ENCODE measurements at places on chromosomes 7 and 10.

GRCh38 chr10:132254841-132255240 lies 52.9 kb downstream of the STK32C start:
- no peaks in the 10 kb centered on the region for H3K4me1 ChIP-seq
- DNase-seq = no peak
- H3K27ac ChIP-seq = no peak overlapping the region
- H3K36me3 ChIP-seq = no peaks in the 10 kb centered on the region
- H3K27me3 ChIP-seq = no peaks in the 10 kb centered on the region

DNA sequence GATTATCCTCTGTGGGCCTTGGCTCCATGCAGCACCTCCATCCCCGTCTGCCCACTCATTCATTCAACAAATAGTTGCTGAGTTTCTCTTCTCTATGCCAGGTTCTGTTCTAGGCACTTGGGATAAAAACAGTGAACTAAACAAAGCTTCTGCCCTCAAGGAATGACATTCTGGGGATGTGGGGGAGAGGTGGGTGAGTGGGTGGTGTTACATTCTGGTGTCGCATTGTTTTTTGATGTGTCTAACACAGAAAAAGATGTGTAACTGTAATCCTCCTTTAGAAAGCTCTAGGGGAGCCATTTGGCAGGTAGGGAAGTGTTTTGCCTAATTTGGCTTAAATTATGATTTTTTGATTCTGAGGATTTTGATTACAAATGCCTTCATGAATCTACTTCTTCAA lies 21.4 kb downstream of the AUTS2 start:
- no peak overlapping the region for H3K27ac ChIP-seq
- H3K36me3 ChIP-seq = no peaks in the 10 kb centered on the region
- no peak for DNase-seq
- H3K4me1 ChIP-seq = no peaks in the 10 kb centered on the region
- H3K4me3 ChIP-seq = no peak overlapping the region
- no peaks in the 10 kb centered on the region for H3K27me3 ChIP-seq

DNA sequence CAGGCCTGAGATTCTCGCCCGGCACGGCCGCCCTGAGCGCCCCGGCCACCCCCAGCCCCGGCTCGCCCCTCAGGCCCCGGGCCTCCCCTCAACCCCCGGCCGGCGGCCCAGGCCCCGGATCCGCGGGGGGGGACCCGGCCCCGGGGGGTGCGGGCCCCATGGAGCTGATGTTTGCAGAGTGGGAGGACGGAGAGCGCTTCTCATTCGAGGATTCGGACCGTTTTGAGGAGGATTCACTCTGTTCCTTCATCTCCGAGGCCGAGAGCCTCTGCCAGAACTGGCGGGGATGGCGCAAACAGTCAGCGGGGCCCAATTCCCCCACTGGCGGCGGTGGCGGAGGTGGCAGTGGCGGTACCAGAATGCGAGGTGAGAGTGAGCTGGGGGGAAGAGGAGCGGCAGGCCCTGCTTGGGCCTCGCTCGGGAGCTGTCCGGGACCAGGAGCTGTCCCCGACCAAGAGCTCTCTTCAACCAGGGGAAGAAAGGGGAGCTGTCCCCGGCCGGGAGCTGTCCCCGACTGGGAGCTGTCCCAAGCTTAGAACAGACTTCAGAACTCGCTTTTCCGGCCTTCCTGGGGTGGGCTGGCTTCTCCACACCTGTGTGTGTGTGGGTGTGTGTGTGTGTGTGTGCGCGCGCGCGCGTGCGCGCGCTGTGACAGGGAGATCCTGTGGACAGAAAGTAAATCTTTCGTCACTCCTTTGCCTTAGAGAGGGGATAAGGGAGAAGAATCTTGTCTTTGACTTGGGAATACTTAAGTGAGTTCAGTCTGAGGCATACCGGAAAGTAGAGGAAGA lies 510 bp downstream of the ZSWIM8 start:
- DNase-seq = peak; percentile 41
- no peaks in the 10 kb centered on the region for H3K36me3 ChIP-seq
- H3K4me3 ChIP-seq = peak overlapping the region; percentile 85
- peaks cover 11% of the 10 kb centered on the region for H3K4me1 ChIP-seq

- no peaks in the 10 kb centered on the region for H3K36me3 ChIP-seq
- H3K27ac ChIP-seq = peak overlapping the region; percentile 8
- H3K4me1 ChIP-seq = peaks cover 4% of the 10 kb centered on the region
- no peak overlapping the region for H3K4me3 ChIP-seq
Observed at GRCh38 chr10:75253281-75254220, 17.8 kb upstream of the COMTD1 start.

GRCh38 chr7:102153599-102153946 lies 133.1 kb upstream of the SH2B2 start:
- no peaks in the 10 kb centered on the region for H3K4me1 ChIP-seq
- no peak overlapping the region for H3K4me3 ChIP-seq
- H3K27ac ChIP-seq = no peak overlapping the region

DNA sequence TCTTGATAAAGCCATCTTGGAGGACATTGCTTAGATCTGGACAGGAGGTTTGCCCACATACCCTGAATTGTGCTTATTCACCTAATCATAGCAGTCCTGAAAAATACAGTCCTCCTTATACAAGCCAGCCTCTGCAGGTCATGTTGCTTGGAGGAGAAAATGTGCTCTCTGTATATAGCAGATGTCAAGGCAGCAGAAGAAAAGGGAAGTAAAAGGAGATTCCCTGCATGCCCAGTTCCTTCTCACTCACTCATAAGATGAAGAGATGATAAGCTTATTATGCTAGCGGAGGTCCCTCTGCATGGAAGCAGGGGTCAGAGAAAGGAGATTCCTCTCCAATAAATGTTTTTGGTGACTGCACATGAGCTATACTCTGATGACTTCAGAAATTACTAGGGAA lies 458.8 kb upstream of the ZMIZ1 start:
- no peak for DNase-seq
- H3K27ac ChIP-seq = no peak overlapping the region
- no peak overlapping the region for H3K4me3 ChIP-seq
- H3K27me3 ChIP-seq = no peaks in the 10 kb centered on the region

GRCh38 chr10:62806251-62806650 lies 1.7 kb downstream of the ADO start:
- H3K27me3 ChIP-seq = no peaks in the 10 kb centered on the region
- H3K4me3 ChIP-seq = peak overlapping the region; percentile 94
- H3K27ac ChIP-seq = no peak overlapping the region
- H3K36me3 ChIP-seq = 0 out of 2 replicates have a peak, but pooled peaks cover 4% of the 10 kb centered on the region

DNA sequence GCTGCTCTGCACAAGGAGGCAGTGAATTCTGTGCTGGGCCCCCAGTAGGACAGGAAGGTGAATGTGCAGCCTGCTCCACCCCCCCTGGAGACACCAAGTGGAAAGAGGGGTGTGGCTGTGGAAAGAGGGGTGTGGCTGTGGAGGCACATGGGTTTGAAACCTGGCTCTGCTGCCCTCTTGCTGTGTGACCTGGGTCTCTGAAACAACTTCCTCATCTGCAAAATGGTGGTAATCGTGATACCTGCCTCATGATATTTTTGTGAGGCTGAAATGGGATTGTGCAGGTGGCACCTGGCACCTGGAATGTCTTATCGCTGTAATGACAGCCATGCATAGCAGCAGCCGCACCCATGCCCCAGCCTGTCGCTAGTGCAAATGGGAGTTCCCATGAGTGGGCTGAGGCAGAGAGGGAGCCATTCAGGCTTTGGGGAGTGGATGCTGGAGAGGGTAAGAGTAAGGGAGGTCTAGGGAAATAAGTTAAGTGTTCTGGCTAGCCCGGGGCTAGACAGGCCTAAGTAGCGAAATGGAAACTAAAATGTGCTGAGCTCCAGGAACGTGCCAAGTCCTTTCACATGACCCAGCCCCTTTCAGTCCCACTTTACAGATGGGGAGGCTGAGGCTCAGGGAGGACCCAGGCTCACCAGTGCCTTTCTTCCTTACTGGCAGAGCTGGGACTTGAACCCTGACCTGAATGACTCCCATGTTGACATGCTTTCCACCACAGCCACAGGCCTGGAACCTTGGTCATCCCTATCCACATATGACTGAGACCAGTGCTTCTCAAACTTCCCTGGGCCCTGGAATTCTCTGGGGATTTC lies 35.0 kb downstream of the C10orf105 start:
- peaks cover 27% of the 10 kb centered on the region for H3K27me3 ChIP-seq
- no peak for DNase-seq
- no peak overlapping the region for H3K27ac ChIP-seq
- H3K4me3 ChIP-seq = no peak overlapping the region
- H3K36me3 ChIP-seq = no peaks in the 10 kb centered on the region

DNA sequence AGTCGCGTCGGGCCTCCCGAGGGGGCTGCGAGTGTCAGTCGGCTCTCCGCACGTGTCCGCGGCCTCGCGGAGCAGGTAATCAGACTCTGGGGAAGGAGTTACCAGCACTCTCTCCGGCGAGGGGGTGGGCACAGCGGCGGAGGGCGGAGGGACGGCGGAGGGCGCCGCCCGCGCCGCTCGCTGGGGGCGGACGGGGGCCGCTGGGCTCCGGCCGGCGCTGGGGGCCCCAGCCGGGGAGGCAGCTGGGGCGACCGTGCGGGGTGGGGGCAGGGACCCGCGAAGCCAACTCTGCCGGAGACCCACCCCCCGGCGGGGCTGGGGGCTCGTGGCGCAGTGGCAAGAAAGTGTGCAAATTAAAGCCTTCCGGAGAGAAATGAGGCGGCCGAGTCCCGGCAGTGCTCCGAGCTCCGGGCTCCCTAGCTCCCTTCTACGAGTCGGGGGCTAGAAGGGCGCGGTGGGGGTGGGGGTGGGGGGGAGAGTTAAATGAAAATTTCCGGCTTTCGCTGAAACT lies at the start of gene CDK6:
Gene CDK6 (minus strand): TSS at position 85 of the 511 bp plus-strand sequence. CDS start 3,250 bp downstream, outside the sequence.
- no peaks in the 10 kb centered on the region for H3K4me1 ChIP-seq
- peak within 1 kb of the TSS; percentile 91 for H3K27ac ChIP-seq
- H3K27me3 ChIP-seq = peaks cover 42% of the 10 kb centered on the region
- DNase-seq = peak; percentile 73
- no peaks in the 10 kb centered on the region for H3K36me3 ChIP-seq

- no peak for DNase-seq
- H3K27me3 ChIP-seq = no peaks in the 10 kb centered on the region
- no peak overlapping the region for H3K4me3 ChIP-seq
- H3K27ac ChIP-seq = no peak overlapping the region
Observed at GRCh38 chr7:117146511-117146910, 176.3 kb downstream of the WNT2 start.
